ENCODE measurements at places on chromosomes 16 and 17.

- DNase-seq: no peak
Observed at GRCh38 chr17:4748686-4749085, 9.0 kb upstream of the CXCL16 start.

GRCh38 chr17:80858301-80859001 is 133.2 kb upstream of the CHMP6 start:
- no peak for DNase-seq

- no peak for DNase-seq
Observed at GRCh38 chr17:29586676-29587469, 2.6 kb downstream of the GIT1 start.

GRCh38 chr17:59811209-59811608 is 81.5 kb downstream of the TUBD1 start:
- DNase-seq: no peak

DNA sequence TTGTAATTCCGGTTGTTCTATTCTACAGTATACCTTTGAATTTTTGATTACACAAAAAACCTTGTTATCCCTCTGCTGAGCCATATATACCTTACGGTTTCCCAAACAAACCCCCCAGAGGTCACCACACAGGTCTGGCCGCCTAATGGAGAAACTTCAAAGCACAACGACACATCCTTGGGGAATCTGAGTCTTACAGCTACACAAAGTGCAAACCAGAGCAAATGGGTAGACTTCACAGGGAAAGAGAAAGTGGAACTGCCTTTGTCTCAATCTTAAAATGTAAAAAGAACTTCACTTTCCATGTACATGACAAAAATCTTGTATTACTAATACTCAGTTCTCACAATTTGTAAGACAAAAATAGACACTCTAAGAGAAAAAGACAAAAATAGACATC is 2.7 kb downstream of the FBXO31 start:
- no peak for DNase-seq

GRCh38 chr17:647324-648197 is 67.1 kb downstream of the VPS53 start:
- no peak for DNase-seq

DNA sequence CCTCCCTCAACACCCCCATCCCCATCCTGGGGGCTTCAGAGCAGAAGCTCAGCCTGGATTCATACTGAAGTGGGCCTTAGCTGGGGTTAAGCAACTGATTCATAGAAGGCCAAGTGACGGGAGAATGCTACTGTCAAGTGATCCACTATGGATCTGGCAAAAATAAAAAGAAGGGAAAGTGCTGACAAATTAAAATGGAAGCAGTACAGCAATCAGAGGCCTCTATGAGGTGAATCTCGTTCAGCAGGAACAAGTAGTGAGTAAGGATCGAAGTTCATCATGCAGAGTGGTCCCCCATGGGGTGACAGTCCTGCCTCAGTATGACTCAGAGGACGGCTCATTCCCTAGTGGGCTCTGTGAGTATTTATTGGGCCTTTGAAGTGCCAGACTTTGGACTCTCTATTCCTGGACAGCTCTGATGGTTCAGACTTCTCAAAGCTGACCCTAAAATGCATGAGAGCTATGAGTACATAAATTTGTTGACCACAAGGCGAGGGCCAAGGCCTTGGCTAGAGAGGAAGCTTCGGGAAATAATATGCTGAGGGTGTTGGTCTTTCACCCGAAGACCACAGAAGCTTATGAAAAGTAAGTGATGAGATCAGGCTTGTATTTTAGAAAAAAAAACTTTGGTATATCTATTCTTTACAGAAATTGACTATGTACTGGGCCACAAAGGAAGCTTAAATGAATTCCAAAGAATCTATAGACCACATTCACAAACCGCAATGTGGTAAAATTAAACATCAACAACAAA is 5.3 kb upstream of the NSMCE1 start:
- peak; percentile 59 for DNase-seq

- DNase-seq: peak; percentile 46
Observed at GRCh38 chr16:30786936-30787612, at the start of gene ZNF629. ZNF629 (minus strand) TSS chr16:30787205; CDS start chr16:30784482, 2,723 bp downstream.

GRCh38 chr17:65751263-65751662 is 189.8 kb upstream of the AXIN2 start:
- DNase-seq: no peak

- no peak for DNase-seq
Observed at GRCh38 chr16:9843424-9844018, 338.7 kb downstream of the GRIN2A start.

DNA sequence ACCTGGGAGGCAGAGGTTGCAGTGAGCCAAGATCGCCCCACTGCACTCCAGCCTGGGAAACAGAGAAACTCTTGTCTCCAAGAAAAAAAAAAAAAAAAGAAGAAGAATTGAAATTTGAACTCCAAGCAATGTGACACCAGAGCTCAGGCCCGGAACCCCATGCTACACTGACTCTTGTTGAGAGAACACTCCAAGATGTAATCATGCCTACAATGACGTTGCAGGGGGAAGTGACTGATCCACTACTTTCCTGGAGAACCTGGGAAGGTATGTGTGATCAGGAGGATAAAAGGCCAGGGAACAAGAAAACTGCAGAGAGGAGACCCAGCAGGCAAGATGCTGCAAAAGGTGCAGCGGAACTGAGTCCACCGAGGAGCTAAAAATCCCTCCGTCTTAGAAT is 57.9 kb downstream of the ADCY9 start:
- no peak for DNase-seq

DNA sequence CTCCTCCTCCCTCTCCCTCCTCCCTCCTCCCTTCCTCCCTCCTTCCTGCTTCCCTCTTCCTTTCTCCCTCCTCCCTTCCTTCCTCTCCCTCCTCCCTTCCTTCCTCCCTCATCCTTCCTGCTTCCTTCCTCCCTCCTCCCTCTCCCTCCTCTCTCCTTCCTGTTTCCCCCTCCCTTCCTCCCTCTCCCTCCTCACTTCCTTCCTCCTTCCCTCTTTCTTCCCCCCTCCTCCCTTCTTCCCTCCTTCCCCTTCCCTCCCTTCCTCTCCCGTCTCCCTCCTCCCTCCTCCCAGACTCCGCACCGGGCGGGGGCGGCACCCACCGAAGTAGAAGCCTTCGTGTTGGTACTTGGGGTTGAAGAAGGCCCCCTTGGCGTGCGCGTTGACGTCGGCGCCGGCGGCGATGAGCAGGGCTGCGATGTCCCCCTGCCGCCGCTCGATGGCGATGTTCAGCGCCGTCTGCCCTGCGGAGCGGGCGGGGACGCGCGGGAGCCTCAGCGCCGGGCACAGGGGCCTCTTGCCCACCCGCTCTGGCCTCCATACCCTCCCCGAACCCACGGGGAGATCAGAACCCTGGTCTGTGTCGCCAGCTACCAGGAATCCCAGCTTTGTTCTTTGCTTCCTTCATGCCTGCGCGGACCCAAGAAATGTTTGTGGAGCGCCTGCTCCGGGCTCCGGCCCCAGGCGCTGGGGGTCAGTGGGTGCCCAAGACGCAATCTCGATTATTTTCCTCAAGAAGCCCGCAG is 22.2 kb downstream of the TRPV3 start:
- peak; percentile 60 for DNase-seq

- DNase-seq: no peak
Observed at GRCh38 chr16:84015399-84015798, 27.2 kb downstream of the SLC38A8 start.

GRCh38 chr17:61584866-61585265 is 6.2 kb downstream of the NACA2 start:
- no peak for DNase-seq

- no peak for DNase-seq
Observed at GRCh38 chr16:19745286-19746010, 27.4 kb downstream of the IQCK start.

GRCh38 chr17:37789771-37790541 is 45.1 kb upstream of the HNF1B start:
- DNase-seq: no peak

DNA sequence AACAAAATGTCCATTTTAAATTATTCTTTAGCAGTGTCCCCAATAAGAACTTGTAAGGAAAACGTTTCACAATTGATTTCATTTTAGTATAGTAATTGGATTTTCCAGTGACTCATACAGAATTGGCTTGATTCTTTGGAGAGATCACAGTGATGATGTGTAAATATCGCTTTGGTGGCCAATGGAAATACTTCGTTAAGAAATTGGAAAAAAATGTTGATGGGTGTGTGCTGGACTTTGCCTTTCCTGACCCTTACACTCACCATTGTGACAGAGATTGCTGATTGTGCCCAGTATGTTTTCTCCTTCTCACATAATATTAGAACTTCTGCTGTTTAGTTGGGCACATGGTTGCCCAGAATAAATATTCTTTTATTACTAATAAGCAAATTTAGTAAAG is 7.4 kb upstream of the EFCAB13 start:
- DNase-seq: no peak

DNA sequence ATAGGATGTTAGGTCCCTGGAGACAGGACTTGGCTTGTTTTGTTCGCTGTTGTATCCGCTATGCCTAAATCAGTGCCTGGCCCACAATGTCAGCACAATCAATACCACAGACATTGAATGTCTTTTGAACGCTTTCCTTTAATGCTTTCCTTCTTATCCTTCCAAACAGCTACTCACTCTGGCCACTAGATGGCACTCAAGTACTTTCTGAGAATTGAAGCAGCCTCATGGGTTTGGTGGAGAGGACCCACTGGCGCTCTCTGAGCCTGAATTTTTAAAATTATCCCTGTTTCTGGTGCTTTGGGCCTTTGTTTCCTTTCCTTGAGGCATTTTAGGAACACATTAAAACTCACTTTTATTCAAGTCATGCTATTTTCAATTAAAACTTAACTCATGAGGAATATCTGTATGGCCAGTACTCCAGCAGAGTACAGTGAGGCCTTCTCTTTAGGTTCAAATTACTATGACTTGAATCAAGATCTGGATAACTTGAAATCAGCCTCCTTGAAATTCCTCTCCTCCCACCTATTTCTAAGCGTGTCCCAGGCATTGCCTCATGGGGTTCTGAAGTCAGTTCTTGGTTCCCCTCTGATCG is 3.2 kb upstream of the NLRP1 start:
- peak; percentile 62 for DNase-seq

DNA sequence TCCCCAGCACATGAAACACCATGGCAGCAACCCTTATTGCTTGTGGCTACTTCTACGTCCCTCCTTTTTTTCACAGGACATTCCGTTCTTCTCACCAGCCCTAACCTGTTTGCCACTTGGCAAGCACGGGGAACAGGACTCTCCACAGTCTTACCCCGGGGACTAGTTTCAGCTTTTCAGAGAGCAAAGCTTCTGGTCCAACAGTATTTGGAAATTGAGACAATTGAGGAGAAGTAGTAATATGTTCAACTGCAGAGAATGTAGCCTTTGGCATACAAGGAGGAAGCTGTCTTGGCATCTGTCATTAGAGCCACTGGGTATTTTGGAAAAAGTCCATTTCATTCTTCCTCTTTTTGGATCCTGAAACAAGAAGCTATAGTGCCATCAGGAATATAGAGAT is 65.7 kb downstream of the MAP2K6 start:
- no peak for DNase-seq

- no peak for DNase-seq
Observed at GRCh38 chr17:31392856-31393748, 1.6 kb downstream of the RAB11FIP4 start.

GRCh38 chr16:65059406-65059980 is 62.4 kb downstream of the CDH11 start:
- DNase-seq: no peak

GRCh38 chr16:55756963-55757362 is 75.9 kb downstream of the CES1 start:
- no peak for DNase-seq

DNA sequence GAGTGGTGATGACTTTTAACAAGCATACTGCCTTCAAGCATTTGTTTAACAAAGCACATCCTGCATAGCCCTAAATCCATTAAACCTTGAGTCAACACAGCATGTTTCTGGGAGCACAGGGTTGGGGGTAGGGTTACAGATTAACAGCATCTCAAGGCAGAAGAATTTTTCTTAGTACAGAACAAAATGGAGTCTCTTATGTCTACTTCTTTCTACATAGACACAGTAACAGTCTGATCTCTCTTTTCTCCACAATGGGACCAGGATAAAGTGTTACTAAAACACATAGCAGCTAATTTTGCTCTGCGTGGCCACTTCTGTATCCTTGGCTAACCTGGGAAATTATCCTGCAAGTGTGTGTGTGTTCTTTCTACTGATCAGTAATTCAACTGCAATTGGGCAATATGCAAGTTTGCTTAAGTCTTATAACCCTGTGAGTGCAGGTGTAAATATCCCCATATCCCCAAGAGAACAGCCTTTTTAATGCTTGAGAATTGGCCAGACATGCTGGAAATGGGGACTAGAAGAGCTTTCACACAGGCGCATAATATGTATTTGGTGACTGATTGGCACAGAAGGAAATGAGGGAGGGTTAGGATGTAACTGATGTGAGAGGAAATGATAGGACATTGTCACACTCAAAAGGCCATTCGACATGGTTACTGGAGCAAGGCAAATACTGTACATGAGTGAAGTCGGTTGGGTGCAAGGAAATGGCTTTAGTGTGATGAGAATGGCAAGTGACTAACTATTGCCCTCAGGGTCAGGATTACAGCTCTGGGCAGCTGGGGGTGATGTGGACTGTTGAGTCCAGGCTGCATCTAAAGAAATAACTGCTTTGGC is 10.8 kb upstream of the ANKS4B start:
- DNase-seq: no peak

DNA sequence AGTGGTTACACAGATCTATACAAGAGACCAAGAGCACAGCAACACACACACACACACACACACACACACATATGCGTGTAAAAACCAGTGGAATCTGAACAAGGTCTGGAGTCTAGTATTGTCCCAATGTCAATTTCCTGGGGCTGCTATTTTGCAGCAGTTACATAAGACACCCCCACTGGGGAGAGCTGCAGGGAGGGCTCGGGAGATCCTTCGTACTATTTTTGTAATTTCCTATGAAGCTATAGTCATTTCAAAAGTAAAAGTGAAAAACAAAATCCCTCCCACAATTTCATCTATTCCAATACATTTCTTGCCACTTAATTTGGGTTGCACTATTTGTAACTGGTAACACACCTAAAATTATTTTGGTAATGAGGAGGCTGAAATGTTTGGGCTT is 68.5 kb downstream of the C16orf95 start:
- DNase-seq: no peak

DNA sequence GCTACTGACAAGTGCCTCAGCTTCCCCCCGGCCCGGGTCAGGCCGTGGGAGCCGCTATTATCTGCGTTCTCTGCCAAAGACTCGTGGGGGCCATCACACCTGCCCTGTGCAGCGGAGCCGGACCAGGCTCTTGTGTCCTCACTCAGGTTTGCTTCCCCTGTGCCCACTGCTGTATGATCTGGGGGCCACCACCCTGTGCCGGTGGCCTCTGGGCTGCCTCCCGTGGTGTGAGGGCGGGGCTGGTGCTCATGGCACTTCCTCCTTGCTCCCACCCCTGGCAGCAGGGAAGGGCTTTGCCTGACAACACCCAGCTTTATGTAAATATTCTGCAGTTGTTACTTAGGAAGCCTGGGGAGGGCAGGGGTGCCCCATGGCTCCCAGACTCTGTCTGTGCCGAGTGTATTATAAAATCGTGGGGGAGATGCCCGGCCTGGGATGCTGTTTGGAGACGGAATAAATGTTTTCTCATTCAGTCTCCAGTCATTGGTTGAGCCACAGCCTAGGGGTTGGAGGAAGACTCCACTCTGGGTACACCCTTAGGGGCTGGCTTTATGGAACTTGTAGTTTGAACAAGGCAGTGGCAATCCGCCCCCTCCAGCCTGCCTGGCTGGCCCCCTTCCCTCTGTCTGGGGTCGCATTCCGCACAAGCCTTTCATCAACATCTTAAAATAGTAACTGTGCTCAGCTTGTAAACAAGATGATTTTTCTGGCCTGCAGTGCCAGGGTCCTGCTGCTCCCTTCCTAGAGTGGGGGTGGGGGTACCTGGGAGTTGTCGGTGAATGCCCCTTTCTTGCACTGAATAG is 4.1 kb downstream of the SYNGR2 start:
- no peak for DNase-seq

GRCh38 chr16:80277182-80277581 is 263.6 kb upstream of the DYNLRB2 start:
- DNase-seq: no peak
